H7 (cell line): ENCODE measurements at places on chromosomes 1 and 21.

DNA sequence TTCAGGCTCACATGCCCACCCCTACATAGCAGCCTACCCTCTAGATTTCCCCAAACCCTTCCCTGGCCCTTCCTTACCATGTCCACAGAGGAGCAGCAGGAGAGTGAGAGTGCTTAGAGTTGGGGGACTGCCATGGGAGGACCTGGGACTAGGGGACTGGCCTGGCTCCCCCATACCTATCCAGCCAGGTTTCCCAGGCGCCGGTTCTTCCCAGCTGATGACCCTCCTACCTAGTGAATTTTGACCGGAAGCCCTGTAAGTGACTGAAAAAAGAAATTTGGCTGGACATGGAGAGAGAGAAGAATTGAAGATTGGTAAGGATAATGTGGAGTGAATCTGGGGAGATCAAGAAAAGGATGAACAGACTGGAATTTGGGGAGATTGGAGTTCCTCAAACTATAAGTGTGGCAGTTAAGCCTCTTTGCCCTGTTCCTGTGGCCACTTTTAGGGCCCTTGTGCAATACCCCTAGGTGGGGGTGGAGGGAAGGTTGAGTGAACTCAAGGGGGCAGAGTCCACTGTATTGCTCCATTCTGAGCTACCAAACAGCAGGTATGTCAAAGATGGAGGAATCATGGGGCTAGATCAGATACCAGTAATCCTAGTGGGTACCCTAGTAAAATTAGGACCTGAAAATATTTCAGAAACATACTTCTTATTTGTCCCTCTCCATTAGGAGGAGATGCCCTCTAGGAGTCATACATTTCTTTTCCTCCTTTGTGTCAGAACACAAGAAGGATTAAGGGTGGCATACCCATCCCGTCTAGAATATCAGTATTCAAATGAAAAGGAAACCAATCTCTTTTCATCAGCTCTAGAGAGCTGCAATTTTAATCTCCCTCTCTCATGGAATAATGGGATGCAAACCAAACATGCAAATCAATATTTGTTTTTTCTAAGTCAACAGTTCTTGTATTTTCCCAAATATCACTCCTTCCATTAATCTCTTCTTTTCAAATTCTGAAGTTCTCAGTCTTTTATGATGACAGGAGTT is 1.2 kb downstream of the HJV start:
- DNase-seq, result no peak

DNA sequence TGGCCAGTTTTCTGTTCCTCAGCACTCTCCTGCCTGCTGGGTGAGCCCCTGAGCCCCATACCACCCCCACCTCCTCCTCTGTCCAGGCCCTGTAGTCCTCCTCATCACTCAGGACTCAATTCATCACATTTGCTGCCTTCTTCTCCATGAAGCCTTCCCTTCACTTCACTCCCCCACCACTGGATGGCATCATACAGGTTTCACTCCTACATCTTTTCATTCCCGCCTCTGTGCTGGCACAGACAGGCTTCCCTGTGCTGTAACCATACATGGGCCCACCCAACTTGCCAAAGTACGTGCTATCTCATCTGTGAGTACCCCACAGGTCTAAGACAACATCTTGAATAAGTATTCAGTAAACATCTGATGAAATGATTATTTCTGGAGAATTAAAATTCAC is 56.9 kb downstream of the SLC45A1 start:
- DNase-seq, result peak; percentile 71

DNA sequence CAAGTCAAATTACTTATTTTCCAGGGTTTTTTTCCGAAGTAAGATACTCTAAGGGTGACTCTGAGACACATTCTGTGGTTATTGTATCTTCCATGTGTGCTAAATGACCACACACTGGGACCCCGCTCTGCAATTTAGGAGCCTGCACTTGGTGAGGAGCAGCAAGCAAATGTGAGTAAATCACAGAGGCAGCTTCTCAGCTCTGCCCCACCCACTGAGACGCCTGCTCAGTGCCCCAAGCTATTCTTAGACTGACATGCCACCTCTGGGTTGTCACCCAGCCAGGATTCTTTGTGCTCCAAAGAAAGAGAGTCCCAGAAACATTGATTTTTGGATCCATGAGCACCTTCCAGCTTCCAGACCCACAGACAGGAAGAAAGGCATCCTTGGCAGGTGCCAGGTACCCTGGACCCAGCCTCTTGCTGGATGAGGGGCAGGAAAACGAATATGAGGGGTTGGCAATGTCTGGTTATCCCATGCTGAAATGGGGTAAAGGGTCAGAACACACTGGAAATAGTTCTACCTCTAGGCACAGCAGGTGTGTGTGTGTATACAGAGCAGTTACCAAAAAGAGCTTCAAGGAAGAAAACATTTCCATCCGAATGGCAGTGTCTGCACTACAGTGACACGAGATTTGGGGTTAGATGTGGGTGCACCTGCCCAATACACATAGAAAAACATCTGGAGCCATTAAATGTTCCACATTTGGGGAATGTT is 41.2 kb downstream of the TNR start:
- no peak for DNase-seq

DNA sequence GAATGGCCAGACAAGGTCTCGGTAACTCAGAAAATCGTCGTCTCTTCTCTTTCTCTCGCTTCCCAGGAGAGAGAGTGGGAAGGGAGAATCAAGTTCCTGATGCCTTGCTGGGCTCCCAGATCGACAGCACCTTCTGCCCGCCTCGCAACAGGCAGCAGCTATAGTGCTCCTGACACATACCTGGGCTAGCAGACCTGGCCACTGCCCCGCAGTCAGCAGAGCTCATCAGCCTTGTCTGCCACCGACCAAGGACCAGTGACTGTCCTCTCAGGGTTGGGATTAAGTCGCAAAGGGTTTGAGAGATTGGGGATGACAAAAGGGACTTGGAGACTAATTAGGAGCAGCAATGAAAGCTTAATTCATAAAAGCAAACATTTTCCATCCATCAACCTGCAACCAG is 4.1 kb downstream of the RUNX3 start:
- peak; percentile 69 for DNase-seq

DNA sequence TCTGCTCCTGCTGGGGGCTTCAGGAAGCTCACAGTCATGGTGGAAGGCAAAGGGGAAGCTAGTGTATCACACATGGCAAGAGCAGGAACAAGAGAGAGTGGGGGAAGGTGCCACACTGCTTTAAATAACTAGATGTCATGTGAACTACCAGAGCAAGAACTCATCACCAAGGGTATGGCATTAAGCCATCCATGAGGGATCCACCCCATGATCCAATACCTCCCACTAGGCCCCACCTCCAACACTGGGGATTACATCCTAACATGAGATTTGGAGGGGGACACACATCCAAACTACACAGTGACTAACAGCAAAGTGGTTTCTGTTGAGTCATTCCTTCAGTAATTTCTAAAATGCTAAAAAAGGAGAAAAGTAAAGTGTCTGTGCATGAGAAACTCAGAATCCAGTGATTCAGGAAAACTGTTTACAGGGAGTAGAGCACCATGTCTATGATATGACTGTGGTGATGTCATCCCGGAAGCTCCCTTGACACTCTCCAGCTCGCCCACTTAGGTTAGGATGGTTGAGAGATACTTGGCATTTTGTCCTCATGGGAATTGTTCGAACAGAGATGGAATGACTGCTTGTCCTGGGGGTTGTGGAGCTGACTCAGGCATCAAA is 50.3 kb downstream of the CHD1L start:
- DNase-seq, result no peak

DNA sequence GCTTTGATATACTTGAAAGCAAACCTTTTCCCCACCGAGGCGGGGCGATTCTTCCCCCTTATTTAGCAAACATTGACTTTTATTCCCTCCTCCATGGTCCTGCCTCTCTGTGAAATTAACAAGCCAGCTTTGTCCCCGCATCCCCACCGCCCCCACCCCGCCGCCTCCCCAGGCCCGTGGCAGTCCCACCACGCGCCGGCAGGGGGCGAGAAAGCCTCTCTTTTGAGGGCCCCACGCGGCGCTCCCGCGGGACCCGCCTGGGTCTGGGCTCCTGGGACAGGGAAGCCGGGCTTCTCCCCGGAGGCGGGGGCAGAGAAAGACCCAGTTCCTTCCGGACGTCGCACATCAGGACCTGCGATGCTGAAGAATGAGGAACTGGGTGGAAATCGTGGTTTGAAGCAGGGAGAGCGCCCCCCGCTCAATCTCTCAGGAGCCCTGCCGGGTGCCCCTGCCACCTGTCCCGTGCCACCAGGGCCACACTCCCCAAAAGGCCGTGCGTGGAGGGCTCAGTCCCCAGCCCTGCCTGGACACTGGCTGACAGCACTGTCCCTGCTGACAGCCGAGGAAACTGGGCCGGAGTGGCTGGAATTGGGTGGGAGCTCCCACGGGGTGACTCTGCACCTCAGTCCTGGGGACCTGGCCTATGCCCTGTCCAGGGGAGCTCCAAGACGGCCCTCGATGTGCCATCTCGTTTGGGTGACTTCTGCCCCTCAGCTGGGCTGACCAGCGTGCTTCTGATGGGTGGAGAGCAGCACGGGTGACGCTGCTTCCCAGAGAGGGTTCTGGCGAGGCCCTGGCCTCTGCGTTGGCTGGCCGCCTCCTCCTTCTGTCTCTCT is 8.6 kb upstream of the ACTRT2 start:
- DNase-seq, result peak; percentile 92
